Epithelial cell of proximal tubule (primary cell): ENCODE measurements at places on chromosomes 16 and 17. TPM values are rescaled to one million over a fixed set of nuclear protein-coding genes. Genes with fewer than 3 reads are reported as not detected.

ARL5C gene
- not detected in 2 replicates for total RNA-seq

KRT34 gene
- total RNA-seq = 4.2 and 15.1 TPM in 2 replicates

HOXB13 gene
- total RNA-seq = not detected in 2 replicates

PYDC1 gene
- total RNA-seq = not detected in 2 replicates

PPY gene
- not detected in 2 replicates for total RNA-seq

KRTAP9-4 gene
- not detected in 2 replicates for total RNA-seq

GPR139 gene
- total RNA-seq = not detected in 2 replicates

GAST gene
- total RNA-seq = not detected in 2 replicates

FBXO39 gene
- total RNA-seq = not detected in 2 replicates

LRRC46 gene
- total RNA-seq = not detected in 2 replicates

SMIM36 gene
- not detected in 2 replicates for total RNA-seq

RHBDL1 gene
- total RNA-seq = 0.43 and 1.2 TPM in 2 replicates

MFAP4 gene
- not detected in 2 replicates for total RNA-seq

GAS2L2 gene
- not detected in 2 replicates for total RNA-seq
